ENCODE measurements at places on chromosomes 2 and 18. TPM values are rescaled to one million over a fixed set of nuclear protein-coding genes. Genes with fewer than 3 reads are reported as not detected.

GRCh38 chr2:223760838-223761502 lies 76.4 kb downstream of the AP1S3 start:
- DNase-seq = peak; percentile 47

DNA sequence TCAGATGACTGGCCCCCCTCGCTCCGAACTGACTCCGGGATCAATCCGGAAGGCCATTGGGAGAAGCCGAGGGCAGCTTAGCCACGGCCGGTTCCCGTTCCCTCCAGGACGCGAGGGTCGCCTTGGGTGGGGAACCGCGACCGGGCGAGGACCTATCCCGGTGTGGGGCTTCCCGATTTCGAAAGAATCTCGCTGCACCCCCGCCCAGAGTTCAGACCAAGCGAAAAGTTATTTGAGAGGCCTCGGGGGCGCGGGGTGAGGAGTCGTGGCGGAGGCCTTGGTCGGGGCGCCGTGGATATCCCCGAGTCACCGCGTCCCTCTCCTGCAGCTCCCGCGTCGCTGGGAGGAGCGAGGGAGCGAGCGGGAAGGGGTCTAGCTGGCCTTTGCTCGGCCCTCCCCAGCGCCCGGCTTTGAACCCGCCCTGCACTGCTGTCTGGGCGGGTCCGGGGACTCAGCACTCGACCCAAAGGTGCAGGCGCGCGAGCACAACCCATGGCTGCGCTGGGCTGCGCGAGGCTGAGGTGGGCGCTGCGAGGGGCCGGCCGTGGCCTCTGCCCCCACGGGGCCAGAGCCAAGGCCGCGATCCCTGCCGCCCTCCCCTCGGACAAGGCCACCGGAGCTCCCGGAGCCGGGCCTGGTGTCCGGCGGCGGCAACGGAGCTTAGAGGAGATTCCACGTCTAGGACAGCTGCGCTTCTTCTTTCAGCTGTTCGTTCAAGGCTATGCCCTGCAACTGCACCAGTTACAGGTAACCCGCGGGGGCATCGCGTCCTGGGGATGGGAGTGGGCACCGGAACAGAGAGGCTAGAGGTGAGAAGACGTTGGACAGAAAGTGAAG lies at the start of gene CYP27A1:
CYP27A1 (plus strand) TSS at position 457 of the 837 bp plus-strand sequence; CDS start at position 493, 36 bp downstream.
- no peak for DNase-seq

- DNase-seq = no peak
Observed at GRCh38 chr2:216735086-216735485, 39.7 kb upstream of the IGFBP5 start.

DNA sequence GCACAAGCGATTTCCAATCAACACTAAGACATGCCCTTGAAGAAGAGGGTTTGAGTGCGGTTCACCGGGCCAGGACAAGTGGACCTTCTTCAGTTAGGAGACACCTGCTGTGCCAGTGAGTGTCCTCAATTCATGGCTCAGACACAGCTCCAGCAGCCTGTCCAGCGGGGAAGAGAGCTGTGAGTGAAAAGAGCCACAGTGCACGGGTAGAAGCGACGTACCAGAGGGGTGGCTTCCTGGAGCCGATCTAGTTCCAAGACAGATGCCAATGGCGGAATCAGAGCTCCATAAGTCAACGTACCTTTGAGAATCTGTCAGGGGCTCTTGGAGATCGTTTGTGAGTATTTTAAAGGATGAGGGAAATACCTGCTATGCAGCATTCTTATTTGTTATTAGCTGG lies 119.9 kb upstream of the SALL3 start:
- no peak for DNase-seq

DNA sequence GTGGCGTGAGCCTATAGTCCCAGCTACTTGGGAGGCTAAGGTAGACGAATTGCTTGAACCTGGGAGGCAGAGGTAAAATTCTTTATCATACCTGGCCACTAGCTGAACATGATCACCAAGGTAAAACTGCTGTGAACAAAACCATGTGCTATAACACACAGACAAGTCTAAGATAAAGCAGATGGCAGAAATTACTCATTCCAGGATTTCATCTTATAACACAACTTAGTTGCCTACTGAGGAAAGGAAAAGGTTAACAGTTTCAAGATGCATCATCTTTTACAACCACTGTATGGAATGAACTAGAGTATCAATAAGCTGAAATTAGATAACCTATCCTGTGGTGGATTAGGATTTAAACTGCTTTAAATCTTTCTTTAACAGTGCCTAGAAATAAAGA lies 8.3 kb downstream of the ARL5A start:
- no peak for DNase-seq

DNA sequence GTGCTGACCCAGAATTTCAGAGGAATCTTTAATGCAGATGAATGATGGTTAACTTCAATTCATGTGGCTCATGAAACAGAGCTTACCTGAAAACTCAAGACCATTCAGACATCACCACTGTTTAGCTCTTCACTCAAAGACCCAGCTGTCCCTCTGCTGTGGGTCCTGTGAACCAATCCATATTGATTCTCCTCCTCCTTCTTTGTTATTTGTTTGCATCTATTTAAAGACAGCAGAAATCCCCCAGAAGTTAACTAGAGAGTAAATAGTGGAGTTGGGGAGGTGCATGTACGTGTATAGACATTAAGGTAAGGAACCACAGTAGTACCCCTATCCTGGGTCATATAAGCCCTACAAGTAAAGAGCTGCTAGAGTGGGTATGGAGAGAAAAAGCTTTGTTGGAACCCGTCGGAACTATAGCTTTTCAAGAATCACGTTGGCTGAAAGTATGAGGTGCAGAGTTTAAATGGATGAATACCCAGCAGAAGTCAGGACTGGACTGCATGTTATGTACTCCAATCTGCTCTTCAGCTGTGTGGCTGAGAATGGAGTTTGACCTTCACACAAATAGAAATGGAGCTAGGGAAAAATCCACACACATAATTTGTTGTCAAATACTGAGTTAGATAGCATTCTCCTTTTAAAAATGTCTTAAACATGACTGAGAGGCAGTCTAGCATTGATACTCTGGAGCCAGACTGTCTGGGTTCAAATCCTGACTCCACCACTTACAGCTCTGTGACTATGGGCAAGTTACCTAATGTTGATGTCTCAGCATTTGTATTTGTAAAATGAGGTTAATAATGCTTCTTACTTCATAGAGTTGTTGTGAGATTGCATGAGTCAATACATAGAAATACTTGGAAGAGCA lies 81.7 kb upstream of the HK2 start:
- DNase-seq = no peak

- DNase-seq = no peak
Observed at GRCh38 chr2:120737340-120738101, 1.9 kb downstream of the GLI2 start.

GRCh38 chr2:108355906-108356734 lies 21.6 kb upstream of the SULT1C4 start:
- no peak for DNase-seq

- DNase-seq = no peak
Observed at GRCh38 chr2:97885841-97886240, 109.9 kb downstream of the TMEM131 start.

DNA sequence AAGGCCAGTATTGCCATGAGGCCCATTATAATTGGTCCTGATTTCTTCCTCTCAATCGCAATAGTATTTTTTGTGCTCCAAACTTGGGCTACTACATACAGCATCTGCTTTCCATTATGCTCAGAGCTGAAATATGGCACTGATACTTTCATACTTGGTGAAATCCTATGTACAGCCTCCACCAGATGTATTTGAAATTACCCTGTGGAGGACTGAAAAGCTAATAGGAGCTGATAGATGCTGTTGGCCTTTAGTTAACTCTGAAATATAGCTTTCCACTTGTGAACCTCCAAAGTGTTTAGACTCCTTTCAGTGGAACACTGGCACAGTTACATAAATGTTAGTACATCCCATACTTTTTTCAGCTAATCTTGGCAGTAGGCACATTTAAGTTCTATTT lies 205.7 kb downstream of the NEDD4L start:
- no peak for DNase-seq

DNA sequence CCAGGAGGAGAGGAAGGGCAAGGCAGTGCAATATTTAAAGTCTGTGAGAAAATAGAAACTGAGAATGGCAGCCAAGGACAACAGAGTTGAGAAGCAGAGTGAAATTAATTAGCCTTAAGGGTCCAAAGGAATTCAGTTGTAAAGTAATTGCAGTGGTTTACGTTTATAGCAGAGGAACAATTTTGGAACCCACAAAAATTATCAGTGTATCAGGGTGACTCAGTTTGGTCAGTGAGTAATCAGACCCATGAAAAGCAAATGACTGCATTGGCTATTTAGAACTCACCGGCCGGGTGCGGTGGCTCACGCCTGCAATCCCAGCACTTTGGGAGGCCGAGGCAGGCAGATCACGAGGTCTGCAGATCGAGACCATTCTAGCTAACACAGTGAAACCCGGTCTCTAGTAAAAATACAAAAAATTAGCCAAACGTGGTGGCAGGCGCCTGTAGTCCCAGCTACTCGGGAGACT lies 245.8 kb upstream of the SLC39A10 start:
- no peak for DNase-seq

DNA sequence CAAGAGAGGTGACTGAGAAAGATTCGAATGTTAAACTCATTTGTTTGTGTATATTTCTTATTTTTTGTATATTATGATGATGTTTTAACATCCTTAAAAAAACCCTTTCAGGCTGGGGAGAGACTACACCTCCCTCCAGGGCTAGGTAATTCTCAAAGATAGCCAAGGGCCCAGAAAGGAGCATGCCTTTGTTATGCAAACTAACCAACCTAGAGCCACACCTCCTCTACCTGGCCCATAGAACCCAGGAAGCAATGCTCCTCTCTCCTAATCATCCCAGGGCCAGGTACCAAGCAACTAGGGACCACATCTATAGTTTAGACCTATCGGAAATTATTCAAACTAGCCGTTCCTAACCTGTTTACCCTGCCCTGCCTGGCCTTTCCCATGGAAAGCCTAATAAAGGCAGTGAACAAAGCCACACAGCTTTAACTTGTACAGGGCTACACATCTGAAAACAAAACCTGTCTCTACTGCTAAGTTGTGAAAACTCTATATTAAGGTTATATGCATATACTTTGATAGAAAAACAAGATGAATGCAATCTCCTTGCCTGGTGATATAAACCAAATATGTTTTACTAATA lies 79.7 kb downstream of the COLEC12 start:
- no peak for DNase-seq

DNA sequence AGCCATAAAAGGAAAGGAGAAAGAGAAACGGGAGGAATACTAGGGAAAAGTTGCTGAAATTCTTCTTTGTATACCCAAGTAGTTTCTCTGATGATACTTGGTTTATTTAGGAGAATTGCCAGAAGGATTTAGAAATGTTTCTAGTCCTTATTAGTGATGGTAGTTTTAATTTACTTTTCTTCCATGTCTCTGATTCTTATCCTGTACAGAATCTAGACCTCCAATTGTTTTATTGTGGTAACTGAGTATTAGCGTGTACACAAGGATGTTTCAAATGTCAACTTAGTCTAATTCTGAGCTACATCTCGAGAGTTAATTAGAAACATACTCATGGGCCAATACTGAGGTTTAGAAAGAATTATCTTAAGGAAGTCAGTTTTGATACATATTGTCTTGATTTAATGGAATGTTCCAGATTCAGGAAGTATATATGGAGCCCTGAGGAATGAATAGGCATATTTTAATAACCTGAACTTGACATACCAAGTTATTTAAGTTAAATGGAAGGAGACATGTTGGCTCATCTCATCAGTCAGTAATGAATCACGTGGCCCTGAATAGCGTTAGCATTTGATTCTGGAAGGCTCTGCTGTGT lies 219.6 kb downstream of the LTBP1 start:
- no peak for DNase-seq

GRCh38 chr2:204880928-204881327 lies 335.7 kb downstream of the PARD3B start:
- DNase-seq = no peak

DNA sequence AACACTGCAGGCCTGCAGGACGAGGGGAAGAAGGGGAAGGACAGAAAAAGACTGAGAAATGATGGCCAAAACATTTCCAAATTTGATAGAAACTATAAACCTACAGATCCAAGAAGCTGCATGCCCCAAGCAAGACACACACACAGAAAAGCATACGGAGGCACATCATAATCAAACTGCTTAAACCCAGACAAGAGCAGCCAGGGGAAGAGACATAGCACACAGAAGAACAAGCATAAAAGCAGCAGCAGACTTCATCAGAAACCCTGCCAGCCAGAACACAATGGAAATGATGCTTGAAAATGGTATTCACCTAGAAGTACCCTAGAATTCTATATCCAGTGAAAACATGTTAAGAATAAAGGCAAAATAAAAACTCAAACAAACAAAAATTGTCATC lies 57.2 kb upstream of the RNU4ATAC start:
- DNase-seq = no peak

DNA sequence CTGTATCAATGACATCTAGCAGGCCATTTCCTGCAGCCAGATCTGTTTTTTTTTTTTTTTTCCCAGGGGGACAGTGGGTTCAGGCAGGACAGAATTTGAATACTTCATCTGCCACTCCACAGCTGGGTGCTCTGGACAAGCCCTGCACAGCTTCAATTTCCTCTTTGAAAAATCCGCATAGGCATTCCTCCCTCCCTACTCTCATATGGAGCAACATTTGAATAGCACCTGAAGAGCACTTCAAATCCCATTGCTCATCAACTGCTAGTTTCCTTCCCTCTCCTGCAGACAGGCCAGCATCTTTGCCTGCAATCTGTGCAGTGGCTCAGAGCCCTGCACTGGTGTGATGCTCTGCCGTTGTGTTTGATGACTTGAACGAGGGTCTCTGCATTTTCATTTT lies 326.3 kb downstream of the TSN start:
- no peak for DNase-seq

DNA sequence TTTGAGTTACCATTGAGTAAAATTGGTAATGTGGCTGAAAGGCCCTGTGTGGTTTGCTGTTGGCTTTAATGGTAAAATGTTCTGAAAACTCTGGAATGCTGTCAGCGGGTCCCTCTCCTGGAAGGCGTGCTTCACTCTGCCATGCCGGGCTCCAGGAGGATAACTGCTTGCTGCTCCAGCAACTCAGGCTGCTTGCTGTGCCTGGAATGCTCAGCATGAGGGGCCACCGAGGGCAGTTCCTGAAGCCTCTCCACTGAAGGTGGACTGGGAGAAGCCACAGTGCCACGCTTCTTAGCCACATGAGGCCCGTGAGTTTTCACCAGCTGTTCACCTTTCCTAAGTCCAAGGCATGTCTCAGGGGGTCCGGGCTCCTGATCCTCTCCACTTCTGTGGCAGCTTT lies 90.4 kb upstream of the FAM110C start:
- no peak for DNase-seq

The GRB14 gene
- total RNA-seq = not detected

The HNMT gene
- total RNA-seq = not detected

The IGFBP5 gene
- not detected for total RNA-seq

The GCA gene
- total RNA-seq = 36.7 TPM

The WDR35 gene
- 4.4 TPM for total RNA-seq

The GAREM1 gene
- total RNA-seq = 0.35 TPM

The SLC14A1 gene
- total RNA-seq = 0.26 TPM

The COBLL1 gene
- total RNA-seq = not detected

The KIAA2012 gene
- not detected for total RNA-seq

The CHST9 gene
- total RNA-seq = not detected

The EPHA4 gene
- total RNA-seq = 3.0 TPM
